Activated T-cell treated with anti-CD3 and anti-CD28 coated beads, Interleukin-2, amount 50 U/mL, for 24 hours (primary cell): ENCODE measurements at places on chromosomes 13 and 19.

GRCh38 chr13:100922599-100922998, 248.0 kb upstream of the TMTC4 start:
- no peaks in the 10 kb centered on the region for H3K36me3 ChIP-seq
- H3K27ac ChIP-seq = no peak overlapping the region
- no peak overlapping the region for H3K4me3 ChIP-seq
- H3K27me3 ChIP-seq = peaks cover 6% of the 10 kb centered on the region

DNA sequence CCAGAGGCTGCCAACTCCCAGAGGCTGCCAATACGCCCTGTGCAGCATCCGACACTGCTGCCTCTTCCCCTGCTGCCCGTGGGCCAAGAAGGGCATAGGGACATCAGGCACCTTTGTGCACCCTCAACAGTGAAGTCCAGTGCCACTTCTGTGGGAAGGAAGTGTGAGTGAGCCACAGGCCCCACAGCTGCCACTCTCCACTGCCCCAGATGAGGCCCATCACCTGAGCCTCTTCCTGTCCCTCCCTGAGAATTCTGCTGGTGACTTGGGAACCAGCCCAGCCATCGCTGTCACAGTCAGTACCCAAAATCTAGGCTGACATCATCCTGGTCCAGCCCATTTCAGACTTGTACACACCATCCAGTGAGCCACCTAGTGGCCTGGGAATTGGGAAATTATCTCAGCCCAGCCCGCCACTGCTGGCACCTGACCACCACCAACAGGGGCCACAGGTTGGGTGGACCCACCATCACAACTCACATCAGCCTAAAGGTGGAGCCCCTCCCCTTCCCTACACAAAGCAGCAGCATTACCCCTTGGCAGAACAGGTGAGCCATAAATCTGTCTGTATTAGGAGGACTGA, 733.9 kb upstream of the KLHL1 start:
- no peak for DNase-seq
- no peaks in the 10 kb centered on the region for H3K36me3 ChIP-seq
- H3K27me3 ChIP-seq = no peaks in the 10 kb centered on the region
- H3K4me1 ChIP-seq = no peaks in the 10 kb centered on the region
- no peak overlapping the region for H3K4me3 ChIP-seq

DNA sequence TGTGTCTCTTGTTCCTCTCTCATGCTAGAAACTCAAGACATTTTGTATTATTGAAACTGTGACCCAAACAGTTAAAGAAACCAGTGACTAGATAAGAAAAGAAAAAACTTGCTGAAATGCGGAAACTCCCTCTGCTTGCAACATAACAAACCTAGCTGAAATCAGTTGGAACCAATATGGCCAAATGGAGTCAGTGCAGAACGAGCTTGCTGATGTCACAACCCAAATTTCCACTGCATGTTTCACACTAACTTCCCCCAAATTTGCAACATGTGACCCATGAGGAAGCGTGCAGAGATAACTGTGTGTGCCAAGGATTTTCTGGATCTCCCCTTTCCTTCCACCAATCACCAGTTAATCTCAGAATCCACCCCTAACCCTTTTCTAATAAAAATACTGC, 208.0 kb downstream of the DLEU7 start:
- H3K36me3 ChIP-seq = no peaks in the 10 kb centered on the region
- DNase-seq = no peak
- H3K27me3 ChIP-seq = no peaks in the 10 kb centered on the region
- H3K4me3 ChIP-seq = no peak overlapping the region
- no peak overlapping the region for H3K27ac ChIP-seq
- H3K4me1 ChIP-seq = peaks cover 3% of the 10 kb centered on the region

- H3K27ac ChIP-seq = no peak overlapping the region
- H3K4me3 ChIP-seq = no peak overlapping the region
- no peaks in the 10 kb centered on the region for H3K27me3 ChIP-seq
- no peaks in the 10 kb centered on the region for H3K36me3 ChIP-seq
These were observed 32.9 kb downstream of the TSKS start for GRCh38 chr19:49730166-49730565.

DNA sequence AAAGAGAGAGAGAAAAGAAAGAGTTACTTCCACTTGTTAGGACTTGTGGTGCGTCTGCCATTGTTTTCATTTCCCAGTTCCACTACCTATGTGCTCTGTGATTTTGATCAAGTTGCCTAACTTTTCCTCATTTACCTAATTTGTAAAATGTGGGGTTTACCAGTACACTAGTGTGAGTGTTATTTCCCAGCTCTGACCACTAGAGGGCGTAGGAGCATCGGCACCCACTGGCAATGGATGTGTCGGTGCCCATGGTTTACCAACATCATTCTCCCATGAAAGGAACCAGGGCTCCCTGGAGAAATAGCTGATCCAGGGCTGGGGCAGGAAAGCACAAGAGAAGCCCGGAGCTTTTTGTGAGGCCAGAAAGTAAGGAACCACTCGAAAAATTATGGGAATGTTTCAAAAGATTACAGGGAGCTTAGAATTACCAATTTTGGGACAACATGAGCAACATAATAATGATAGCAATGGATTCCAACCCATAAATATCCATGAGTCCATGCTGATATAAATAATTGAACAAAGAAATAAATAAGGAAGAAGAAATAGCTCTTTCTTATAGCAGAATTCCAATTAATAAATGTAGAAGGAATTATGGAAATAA, 15.1 kb upstream of the CEACAM4 start:
- H3K27me3 ChIP-seq = peaks cover 25% of the 10 kb centered on the region
- H3K4me1 ChIP-seq = peaks cover 26% of the 10 kb centered on the region
- no peaks in the 10 kb centered on the region for H3K36me3 ChIP-seq
- peak; percentile 66 for DNase-seq

- no peak for DNase-seq
- no peak overlapping the region for H3K27ac ChIP-seq
- H3K4me3 ChIP-seq = no peak overlapping the region
- H3K4me1 ChIP-seq = peaks cover 8% of the 10 kb centered on the region
- H3K27me3 ChIP-seq = peaks cover 23% of the 10 kb centered on the region
These were observed 70.0 kb downstream of the INSR start for GRCh38 chr19:7224209-7224686.

DNA sequence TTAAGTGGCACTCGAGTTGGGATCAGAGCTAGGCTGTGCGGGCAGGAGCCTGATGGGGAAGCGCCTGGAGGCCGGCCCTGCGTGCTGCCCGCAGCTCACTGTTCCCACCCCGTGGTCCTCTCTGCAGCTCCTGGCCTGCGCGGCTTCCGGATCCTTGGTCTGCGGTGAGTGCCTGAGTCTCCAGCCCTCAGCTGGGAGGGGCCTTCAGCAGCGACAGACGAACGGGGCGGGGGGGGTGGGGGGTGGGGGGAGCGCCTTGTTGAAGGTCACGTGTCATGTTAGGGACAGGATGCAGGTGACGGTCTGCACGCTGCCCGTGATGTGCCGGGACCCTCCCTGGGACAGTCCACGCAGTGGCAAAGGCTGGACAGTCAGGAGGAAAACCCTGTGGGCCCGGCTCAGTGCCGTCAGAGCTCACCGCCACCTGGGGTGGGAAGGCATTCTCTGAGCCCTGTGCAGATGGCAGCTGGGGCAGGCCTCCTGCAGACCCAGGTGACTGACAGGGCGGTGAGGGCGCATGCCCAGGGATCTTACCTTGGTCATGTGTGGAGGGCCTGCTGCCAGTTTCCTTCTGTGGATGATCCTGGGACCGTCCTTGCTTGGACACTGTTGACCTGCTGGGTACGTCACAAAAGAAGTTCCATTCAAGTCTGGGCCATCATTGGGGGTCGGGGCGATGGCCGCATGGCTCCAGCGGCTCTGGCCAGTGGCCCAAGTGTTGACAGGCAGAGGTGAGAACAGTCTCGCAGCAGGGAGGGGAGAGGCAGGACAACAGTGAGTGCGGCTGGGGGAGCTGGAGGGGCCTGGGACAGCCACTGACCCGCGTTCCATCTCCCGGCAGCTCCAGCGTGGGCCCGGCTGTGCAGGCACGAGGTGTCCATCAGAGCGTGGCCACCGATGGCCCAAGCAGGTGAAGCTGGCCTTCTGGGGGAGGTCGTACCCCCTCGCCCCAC, 4.3 kb downstream of the NDUFS7 start:
- no peak for DNase-seq
- no peak overlapping the region for H3K4me3 ChIP-seq
- peaks cover 3% of the 10 kb centered on the region for H3K27me3 ChIP-seq
- peaks cover 25% of the 10 kb centered on the region for H3K4me1 ChIP-seq
- H3K36me3 ChIP-seq = peaks cover 66% of the 10 kb centered on the region
- H3K27ac ChIP-seq = no peak overlapping the region

DNA sequence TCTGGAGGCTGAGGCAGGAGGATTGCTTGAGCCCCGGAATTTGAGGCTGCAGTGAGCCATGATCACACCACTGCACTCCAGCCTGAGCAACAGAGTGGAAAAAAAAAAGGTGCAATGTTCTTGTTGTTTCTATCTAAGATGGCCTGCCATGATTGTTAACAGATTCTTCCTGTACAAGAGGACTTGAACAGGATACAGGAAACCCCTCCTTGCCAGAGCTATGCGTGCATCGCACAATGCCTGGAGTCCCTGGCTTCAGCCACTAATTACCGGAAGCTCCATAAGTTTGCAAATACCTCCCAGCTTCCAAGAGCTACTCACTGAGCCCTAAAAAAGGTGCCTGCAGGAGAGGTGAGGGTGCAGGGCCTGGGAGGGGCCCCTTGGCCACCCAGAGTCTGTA, 13.1 kb upstream of the HIF3A start:
- H3K36me3 ChIP-seq = no peaks in the 10 kb centered on the region
- H3K4me3 ChIP-seq = no peak overlapping the region
- DNase-seq = no peak
- peaks cover 18% of the 10 kb centered on the region for H3K27me3 ChIP-seq

- peak overlapping the region; percentile 71 for H3K27ac ChIP-seq
- no peak overlapping the region for H3K4me3 ChIP-seq
- DNase-seq = no peak
- peaks cover 60% of the 10 kb centered on the region for H3K4me1 ChIP-seq
- no peaks in the 10 kb centered on the region for H3K27me3 ChIP-seq
These were observed 30.9 kb downstream of the MLLT1 start for GRCh38 chr19:6248844-6249243.

GRCh38 chr19:58453743-58454142, 2.3 kb downstream of the ZNF324B start:
- H3K27ac ChIP-seq = no peak overlapping the region
- H3K27me3 ChIP-seq = peaks cover 17% of the 10 kb centered on the region
- peaks cover 52% of the 10 kb centered on the region for H3K36me3 ChIP-seq
